ENCODE measurements at places on chromosomes 13 and 19.
A peak's percentile ranks its signal among the peaks of the same experiment; 100 is the strongest.

DNA sequence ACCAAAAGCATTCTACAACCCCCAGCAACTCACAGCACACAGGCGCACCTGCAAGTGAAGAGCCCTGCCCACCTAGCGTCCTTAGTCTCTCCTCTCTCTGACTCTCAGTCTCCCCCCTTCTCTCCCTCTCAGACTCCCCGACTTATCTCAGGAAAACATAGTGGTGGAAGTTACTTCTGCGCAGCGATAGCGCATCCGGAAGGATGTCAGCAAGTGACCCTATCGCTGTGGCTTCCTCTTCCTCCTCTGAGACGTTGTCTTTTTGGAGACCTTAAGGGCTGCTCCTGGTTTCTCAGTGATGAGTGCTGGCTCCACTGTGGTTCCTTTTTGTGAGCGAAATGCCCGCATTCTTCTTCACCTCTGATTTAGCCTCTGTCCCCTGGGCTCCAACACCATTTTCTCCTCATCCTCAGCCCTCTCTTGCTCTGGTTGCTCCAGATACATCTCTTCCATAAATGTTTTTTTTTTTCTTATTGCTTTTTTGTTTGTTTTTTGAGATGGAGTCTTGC lies 1.4 kb upstream of the YIF1B start:
- peak; percentile 18 for DNase-seq

DNA sequence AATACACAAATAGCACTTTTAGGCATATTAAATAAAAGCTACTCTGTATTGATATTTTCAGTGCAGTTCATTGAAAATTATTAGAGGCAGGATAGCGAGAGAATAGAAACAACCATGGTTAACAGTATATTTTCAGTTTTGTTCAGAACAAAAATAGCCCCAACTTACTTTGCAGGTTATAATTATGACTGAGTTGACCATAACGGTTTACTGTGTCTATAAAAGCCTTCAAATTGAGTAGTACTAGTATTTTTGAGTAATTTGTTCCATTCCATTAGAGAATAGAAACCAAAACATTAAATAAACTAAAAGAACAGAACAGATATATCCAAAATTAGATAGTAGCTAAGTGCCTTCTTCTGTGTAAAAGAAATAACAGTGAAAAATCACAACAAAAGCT lies 1108.4 kb upstream of the PCDH20 start:
- no peak for DNase-seq

GRCh38 chr13:93976528-93976927 lies 503.0 kb downstream of the DCT start:
- DNase-seq: no peak

DNA sequence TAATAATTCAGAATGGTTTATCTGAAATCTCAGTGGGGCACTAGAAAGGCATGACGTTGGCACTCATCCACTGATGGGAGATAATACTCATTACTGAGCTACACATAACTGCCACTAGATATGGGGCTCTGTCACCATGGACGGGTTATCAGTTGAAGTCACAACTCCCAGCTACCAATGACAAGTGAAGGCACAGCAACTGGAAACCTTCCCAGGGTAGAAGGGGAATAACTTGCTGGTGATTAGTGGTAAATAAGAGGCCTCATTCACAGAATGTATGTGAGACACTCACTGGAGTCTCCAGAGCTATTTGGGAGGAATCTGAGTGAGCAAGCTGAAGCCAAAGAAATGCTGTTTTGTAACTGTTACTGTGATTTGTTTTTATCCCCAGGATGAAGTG lies 249.6 kb downstream of the ENOX1 start:
- DNase-seq: no peak

- peak; percentile 45 for DNase-seq
Observed at GRCh38 chr13:20160306-20161274, at the start of gene GJA3. Gene GJA3, minus strand, starts transcription at chr13:20161052. Its CDS starts 17,764 bp downstream, at chr13:20143288.

- DNase-seq: no peak
Observed at GRCh38 chr19:7645163-7645562, 8.3 kb downstream of the STXBP2 start.

GRCh38 chr19:19151418-19151817 lies 13.1 kb upstream of the TMEM161A start:
- no peak for DNase-seq

GRCh38 chr13:40194224-40194806 lies 472.1 kb downstream of the FOXO1 start:
- DNase-seq: no peak

DNA sequence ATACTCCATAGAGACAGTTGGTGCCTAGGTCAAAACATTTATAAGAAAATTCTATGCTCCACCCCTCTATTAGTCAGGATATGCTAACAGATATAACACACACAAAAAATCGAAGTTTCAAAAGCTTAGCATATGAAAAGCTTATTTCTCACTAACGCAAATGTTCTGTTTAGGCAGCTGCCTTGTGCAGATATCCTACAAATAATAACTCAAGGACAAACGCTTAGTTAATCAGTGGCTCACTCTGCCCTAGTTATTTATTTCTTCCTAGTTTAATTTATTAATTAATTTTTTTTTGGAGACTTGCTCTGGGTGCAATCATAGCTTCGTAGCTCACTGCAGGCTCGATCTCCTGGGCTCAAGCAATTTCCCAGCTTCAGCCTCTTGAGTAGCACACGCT lies 259.7 kb upstream of the GPC6 start:
- no peak for DNase-seq

GRCh38 chr13:44373601-44374347 lies at the start of gene SERP2:
Gene SERP2, plus strand, starts transcription at chr13:44373824. Its CDS starts 202 bp downstream, at chr13:44374026.
- no peak for DNase-seq

DNA sequence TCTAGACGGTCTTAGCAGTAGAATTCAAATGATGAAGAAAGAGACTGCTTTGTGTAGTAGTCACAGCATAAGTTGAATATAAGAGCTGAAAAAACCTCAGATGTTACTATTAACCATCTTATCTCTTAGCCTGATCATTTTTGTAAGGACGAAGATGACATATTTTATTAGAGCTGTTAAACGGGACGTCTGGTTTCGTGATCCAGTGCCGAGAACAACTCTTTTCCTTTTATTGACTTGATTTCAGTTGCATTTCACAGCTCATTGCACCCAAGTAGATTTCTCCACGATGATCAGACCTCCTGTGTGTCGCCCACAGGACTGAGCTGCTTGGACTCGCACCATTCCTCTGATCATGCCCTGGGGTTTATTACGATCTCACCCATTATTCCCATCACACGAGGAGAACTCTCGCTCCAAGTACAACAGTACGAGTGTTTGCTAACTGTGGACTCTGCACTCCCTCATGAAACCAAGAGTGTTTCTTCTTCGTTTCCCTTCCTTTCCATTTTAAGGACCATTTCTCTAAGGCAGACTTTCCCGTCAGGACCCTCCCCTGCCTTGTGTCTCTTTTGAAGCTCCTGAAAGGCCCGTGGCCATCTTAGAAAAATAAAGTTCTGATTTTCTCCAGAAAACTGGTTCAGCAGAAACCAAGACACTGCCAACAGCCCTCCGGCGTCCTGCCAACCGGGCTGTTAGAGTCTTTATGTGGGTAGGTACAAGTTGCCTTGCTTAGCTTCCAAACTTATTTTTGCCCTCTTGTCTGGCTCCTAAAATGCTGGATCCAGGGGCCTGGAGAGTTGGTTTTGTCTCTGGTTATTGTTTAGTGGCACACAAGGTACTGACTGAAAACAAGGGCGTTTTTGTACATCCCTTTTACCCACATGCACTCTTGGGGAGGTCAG lies 48.2 kb upstream of the RNF113B start:
- no peak for DNase-seq

DNA sequence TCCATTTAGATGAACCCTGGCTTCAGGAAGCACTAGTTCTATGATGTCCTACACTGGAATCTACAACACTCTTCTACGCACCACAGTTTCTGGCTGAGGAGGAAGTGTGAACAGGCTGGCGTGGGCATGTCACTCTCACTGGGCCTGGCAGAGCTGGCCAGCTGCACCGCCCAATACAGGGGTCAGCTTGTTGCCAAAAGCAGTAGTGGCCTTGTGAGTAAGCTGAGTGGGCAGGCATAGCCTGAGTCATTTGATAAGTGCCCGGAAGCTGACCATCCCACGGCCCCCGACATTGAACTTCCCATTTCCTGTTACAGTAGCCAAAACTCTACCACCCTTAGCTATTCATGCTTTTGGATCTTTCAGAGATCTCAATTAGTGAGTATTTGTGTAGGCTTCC lies 240.9 kb upstream of the SERP2 start:
- no peak for DNase-seq

DNA sequence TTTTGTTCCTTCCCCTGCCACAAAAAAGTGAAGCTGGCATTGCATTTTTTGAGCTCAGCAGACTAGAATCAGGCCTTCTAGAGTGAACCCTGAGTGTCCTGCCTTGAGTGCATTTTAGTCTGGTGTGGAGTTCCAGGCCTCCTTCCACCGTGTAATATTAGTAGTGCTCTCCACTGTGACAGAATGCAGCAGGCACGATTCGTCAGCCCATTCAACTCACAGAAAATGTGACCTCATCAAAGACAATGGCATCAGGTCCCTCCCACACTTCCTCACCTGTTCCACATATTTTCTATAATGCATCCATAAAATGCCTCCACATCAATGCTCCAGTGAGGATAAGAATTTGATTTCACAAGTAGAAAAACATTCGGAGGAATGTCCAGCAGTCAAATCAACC lies 227.6 kb downstream of the FGF9 start:
- no peak for DNase-seq

- no peak for DNase-seq
Observed at GRCh38 chr13:76825430-76825829, 60.8 kb downstream of the KCTD12 start.

GRCh38 chr13:68319384-68319783 lies 1089.2 kb upstream of the PCDH9 start:
- DNase-seq: no peak

- peak; percentile 2 for DNase-seq
Observed at GRCh38 chr13:97976610-97977521, 23.4 kb downstream of the IPO5 start.

GRCh38 chr13:59566561-59566960 lies 597.2 kb downstream of the DIAPH3 start:
- no peak for DNase-seq

DNA sequence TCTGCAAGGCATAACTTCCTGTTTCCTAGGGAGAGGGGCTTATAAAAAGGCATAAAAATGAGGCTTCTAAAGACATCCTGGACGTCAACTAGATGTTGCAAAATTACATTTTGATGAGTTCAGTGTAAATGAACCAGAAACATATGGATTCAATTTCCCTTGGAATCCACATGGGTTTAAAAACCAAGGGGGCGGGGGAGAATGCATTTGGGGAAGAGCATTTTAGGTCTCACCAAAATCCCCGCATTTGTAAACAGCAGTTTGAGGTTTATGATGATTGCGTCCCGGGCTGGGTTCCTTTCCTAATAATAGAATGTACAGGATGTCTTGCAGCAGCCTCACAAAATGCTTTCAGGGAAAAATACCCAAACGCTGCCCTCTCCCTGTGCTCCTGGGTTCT lies 407.8 kb downstream of the ZNF536 start:
- DNase-seq: no peak

DNA sequence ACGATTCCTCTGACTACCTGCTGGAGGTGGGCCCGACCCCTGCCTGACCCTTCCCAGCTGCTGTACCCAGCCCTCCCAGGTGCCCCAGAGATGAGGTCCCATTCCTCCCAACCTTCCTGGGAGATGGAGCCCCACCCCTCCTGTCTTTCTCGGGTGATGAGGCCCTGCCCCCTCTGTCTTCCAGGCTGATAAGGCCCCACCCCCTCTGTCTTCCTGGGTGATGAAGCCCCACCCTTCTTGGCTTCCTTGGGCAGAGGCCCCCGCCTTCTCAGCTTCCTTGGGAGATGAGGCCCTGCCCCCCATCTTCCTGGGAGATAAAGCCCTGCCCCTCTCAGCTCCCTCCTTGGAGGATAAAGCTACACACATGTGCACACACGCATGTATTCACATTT lies 47.9 kb downstream of the CERS4 start:
- no peak for DNase-seq

GRCh38 chr13:29067306-29067945 lies 247.3 kb downstream of the MTUS2 start:
- DNase-seq: no peak

DNA sequence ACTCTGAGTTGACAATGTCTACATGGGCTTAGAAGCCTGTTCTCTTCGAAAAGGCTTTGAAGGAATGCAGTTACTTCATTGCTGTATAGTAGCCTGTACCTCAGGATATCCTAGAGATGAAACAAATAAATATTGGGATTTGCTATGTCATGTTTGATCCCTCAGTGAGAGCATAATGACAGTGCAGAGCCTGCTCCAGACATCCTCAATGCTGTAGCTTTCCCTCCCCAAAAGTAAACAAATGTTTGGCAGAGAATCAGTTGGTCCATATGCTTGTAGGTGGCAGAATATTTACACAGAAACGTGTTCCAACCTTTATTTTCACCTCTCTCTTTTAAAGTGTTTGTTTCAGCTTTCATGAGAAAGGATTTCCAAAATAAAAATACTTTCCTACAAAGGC lies 515.3 kb upstream of the SGCG start:
- no peak for DNase-seq
